ENCODE measurements at places on chromosomes 1 and 21.
A peak's percentile ranks its signal among the peaks of the same experiment; 100 is the strongest.

DNA sequence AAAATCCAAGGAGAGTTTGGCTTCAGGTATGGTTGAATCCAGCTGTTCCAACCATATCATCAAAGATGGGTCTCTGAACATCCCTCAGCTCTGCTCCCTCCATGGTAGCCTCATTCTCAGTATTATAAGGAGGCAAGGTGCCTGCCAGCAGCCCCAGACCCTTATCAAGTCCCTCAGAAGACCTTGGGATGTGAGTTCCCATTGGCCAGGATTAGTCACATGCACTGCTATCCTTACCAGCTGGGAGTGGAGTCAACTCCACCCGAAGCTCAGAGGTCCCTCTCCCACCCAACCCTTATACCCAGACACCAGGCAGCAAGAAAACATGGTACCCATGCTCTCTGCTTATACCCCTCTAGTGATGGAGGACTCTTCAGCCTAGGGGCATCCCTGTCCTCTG, 153.7 kb upstream of the ZBTB40 start:
- peak; percentile 53 for DNase-seq

DNA sequence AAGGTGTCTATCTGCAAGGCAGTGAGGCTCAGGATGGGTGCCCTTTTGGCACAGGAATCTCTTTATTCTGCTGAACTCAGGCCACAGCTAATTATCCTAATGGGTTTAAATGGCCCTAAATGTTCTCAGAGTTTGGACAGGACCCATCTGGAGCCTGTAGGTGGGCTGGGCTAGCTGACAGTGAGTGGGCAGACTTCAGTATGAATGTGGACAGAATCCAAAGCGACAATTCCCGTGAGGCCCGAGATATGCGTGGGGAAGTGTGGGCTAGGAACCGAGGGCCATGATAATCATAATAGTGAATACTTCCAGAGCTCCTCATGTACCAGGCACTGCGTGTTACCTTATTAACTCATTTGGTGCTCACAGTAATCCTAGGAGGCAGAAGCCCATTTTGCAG, 165.3 kb downstream of the GRIK3 start:
- no peak for DNase-seq

GRCh38 chr1:19260211-19261138, 8.9 kb downstream of the MRTO4 start:
- no peak for DNase-seq

DNA sequence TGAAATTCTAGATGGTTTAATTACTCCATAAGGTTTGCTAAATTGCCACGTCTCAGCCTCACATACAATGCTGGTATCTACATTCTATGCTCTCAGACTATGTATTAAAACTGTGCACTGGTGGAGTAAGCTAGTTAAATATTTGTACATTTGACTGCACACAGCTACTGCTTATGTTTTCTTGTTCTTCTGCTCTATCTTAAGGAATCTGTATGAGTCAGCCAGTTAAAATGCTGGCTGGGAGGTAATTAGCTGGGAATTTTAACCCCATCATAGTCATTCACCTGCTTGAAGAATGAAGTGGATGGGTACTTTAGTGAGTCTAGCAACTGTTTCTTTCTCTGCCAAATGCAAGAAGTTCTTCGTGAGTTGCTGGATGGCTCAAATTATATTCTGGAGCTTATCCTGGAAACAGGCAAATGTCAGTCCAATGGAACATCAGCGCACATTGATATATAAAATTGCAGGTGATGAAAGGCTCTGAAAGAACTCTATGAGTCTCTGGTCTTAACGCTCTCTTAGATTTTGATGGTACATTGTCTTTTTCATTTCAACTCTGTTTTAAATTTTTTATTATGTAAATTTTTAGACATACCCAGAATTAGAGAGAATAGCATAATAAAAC, 83.4 kb downstream of the BACH1 start:
- DNase-seq: no peak

- DNase-seq: no peak
These were observed 41.6 kb downstream of the UBASH3A start for GRCh38 chr21:42445311-42445710.

- no peak for DNase-seq
These were observed 327.3 kb downstream of the RWDD3 start for GRCh38 chr1:95561346-95561745.

DNA sequence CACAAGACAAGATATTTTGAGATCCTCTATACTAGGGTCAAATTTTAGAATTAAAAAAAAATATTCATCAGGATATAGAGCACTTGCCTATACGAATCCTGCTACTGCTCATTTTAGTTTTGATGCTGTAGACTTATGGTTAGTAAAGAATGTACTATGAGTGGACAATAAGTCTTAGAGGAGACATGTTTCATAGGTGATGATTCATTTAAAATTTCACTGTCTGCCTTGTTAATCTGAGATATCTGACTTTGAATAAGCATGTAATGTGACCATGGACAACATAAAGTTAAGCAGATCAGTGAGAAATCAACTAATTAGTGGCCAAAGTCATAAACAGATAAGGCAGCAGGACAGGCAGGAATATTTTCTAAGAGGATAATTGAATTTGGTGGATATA, 106.8 kb upstream of the HP1BP3 start:
- DNase-seq: no peak

- DNase-seq: no peak
These were observed 94.6 kb downstream of the SETD4 start for GRCh38 chr21:35965699-35966098.

DNA sequence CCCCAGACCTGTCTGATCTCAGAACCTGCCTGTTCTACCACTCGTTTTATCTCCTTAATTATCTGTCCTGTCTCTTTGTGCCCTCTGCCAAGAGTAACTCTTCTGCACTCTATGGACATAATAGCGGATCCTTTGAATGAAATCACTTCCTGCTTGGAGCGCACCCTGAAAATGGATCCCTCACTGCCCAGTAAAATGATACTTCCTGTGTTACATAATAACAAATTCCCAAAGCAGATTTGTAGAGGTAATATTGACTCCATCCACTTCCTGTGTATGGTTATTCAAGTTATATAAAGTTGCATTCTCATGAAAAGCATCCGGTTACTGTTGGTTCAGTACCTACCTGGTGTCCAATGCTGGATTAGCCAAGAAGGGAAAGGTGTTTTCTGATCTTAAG, 246.0 kb downstream of the TRABD2B start:
- no peak for DNase-seq

- no peak for DNase-seq
These were observed 78.2 kb downstream of the OLFML2B start for GRCh38 chr1:161945306-161946060.

DNA sequence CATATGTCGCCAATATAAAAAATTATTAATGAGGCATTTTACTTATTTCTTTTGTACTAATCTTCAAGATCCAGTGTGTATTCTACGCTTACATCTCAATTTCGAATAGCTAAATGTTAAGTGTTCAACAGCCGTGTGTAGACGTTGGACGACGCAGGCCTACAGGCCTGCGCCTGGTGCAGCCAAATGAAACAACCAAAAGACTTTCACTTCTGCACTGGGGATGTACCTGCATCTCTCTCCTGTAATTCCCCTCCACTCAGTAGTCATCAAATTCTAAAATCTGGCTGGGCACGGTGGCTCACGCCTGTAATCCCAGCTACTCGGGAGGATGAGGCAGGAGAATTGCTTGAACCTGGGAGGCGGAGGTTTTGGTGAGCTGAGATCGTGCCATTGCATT, 76.8 kb upstream of the HNRNPU start:
- no peak for DNase-seq

DNA sequence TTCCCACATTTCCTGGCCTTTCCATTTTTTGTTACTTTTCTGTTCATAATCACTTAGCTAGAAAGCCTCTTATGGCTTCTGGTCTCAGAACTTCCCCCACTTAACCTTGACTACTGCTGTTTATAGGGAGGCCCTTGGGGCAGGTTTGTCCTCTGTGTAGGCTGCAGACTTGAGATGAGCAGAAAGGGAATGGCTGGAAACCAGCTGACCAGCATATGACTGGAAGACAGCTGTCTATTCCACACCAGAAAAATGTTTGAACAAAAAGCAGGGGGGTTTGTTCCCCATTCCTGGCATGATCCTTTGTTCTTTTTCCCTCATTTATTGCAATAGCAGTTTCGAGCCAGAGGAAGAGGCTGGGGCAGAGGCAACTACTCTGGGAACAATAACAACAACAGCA, 4.9 kb upstream of the SH3D21 start:
- no peak for DNase-seq

DNA sequence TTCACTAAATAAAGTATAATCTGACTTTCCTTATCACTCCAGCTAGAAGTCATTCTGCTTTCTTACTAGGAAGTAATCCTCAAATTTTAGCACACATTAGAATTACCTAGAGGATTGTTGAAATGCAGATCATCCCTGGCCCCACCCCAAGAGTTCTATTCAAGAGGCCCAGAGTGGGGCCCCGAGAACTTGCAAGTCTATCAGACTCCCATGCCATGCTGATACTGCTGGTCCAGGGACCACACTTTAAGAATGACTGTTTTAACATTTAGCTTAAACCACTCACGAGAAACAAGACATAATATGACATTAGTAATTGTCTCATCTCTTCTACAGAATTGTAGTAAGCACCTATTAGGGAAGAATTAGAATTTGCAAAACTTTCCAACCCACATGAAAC, 7.7 kb upstream of the SYNJ1 start:
- no peak for DNase-seq

- no peak for DNase-seq
These were observed 12.3 kb downstream of the OBSCN start for GRCh38 chr1:228219962-228220780.

DNA sequence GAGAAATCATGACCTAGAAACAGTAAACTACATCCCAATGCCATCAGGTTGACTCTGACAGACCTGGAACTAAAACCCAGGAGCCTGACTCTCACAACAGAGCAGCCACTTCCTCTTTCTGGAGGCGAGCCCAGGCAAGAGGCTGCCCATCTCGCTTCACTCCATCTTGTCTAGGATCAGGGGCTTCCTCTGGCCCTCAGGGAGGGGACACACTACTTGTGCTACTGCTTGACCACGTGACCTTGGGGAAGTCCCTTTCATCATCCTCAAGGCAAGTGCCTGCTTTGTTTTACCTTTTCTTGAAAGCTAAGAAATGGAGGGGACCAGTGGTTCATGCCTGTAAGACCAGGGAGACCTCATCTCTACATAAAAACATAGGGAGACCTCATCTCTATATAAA, 2.6 kb upstream of the TENT5B start:
- DNase-seq: no peak

GRCh38 chr21:38864964-38865363, 59.2 kb downstream of the ETS2 start:
- DNase-seq: no peak

- DNase-seq: no peak
These were observed 66.2 kb upstream of the PALMD start for GRCh38 chr1:99579691-99580172.

GRCh38 chr1:201397675-201398074, 1.4 kb downstream of the LAD1 start:
- no peak for DNase-seq

GRCh38 chr1:241888232-241888631, 40.2 kb downstream of the EXO1 start:
- DNase-seq: no peak

GRCh38 chr1:165416876-165417275, 28.1 kb downstream of the RXRG start:
- DNase-seq: no peak

- DNase-seq: no peak
These were observed 58.5 kb upstream of the FGGY start for GRCh38 chr1:59238333-59238934.

- no peak for DNase-seq
These were observed 187.1 kb downstream of the CAMTA1 start for GRCh38 chr1:6972399-6972798.

- DNase-seq: no peak
These were observed 1299.0 kb upstream of the B3GALT2 start for GRCh38 chr1:194485432-194485831.

DNA sequence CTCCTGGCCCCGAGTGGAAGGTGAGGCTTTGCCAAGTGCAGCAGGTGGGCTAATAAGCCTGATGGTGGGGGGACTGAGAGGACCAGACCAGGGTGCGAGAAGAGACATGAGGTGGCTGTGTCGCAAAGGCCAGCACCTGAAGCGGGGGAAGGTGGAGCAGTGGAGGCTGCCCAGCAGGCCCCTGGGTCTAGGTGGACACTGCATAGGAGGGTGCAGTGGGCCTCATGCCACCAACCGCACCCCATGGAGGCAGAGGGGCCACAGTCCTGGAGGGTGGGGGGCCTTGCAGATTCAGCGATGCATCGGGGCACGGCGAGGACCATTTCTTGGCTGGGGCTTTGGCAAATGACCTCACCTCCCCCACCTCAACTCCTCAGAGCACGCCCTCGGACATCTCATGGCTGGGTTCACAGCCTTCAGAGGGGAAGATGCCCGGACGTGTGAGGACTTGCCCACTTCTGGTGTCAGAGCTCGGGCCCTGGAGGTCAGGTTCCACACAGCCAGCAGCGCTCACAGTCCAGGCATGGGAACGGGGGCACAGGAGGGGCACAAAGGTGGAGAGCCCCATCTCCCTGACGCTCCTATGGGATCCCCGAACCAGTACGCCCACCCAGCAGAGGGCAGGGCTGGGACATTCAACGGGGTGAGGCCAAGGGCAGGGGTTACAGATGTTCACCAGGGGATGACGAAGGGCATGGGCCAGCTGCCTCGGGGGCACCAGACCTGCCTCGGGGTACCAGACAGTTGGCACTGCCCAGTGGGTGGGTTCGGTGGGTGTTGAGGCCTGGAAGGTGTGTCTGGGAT, 35.4 kb downstream of the UBE2G2 start:
- DNase-seq: peak; percentile 59

DNA sequence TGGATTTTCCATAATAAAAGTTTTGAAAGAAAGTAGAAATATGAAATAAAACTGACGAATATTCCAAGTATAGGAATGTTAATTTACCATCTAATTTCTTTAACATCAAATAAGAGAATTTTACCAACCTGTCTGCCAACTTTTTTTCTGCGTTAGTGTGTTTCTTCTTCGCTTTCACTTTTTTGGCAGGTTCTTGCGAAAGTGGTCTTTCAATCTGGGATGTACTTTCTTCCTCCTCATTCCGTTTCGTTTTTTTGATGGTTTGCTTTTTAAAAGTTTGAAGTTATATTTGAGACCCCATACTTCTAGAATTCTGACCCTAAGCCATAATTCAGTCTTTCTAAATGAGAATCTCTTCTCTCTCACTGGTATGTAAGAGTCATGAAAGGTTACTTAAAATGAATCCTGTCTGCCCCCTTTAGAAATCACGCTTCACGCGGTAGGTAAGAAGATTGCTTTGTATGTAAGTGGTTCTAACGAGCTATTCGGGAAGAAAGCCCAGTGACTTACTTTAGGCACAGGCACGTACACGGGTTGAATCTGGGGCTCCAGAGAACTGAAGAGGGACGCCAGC, 580 bp downstream of the RBM34 start:
- DNase-seq: no peak

DNA sequence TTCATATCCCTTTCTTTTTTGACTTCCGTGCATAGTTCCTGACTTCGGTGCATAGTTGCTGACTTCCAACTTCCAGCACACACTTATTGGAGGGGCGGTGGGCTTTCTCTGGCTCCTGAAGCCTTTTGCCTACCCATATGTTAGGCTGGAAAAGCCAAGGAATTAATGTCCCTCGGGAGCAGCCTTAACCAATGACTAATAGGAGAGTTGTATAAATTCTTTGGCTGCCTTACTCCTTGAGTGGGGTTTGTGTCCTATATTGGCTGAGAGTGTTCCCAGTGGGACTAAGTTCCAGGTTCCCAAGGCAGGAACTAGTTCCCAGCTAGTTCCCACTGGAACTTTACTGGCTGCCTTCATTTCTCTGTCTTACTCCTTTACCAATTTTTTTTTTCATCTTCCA, 105.7 kb downstream of the ZNF326 start:
- DNase-seq: no peak

- DNase-seq: no peak
These were observed 55.6 kb downstream of the SSX2IP start for GRCh38 chr1:84634536-84635205.

Data from suprapubic skin (tissue), 4 donors.